CD4-positive, alpha-beta T cell treated with Interferon alpha-2 for 1 hour (primary cell): ENCODE measurements at places on chromosomes 2 and 18.

- no peak for DNase-seq
These were observed 269.3 kb downstream of the GLI2 start for GRCh38 chr2:121004950-121005349.

- DNase-seq: no peak
These were observed 19.4 kb downstream of the TMEM178A start for GRCh38 chr2:39685126-39685525.

GRCh38 chr2:48699348-48699930, 56.1 kb downstream of the LHCGR start:
- DNase-seq: no peak

DNA sequence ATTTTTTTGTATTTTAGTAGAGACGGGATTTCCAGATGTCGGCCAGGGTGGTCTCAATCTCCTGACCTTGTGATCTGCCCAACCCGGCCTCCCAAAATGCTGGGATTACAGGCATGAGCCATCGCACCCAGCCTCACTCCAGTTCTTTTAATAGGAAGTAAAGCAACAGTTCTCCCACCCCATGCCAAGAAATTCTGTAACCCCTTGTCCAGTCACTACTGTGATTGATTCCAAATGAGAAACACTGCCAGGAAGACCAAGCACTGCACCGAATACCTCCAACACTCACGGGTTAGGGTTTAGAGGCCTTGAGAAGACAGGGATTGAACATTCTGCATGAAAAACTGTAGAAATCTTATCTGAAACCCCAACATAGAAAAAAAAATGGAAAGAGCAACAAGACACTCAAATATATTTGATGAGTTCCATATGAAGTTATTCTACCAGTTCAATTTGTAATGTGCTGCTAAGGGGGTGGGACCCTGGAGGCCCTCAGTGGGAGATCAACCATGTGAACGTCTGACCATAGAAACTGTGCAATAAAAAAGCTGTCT, 48.2 kb upstream of the BIN1 start:
- no peak for DNase-seq

DNA sequence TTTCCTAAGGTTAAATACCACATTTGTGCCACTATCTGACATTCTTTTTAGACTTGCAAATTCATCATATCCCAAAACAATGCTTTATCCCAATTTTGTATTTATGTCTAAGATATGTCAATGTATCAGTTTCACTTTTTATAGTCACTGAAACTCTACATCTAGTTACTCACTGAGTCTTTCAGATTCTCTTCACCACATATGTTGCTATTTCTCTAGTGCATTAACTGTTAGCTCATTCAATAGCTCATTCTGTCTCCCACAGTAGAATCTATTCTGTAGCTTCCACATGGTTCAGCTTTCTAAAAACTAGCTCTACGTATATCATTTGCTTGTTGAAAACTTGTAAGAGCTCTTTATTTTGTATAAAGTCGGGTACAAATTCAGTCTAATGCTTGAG, 1420.6 kb upstream of the NXPH2 start:
- DNase-seq: no peak

DNA sequence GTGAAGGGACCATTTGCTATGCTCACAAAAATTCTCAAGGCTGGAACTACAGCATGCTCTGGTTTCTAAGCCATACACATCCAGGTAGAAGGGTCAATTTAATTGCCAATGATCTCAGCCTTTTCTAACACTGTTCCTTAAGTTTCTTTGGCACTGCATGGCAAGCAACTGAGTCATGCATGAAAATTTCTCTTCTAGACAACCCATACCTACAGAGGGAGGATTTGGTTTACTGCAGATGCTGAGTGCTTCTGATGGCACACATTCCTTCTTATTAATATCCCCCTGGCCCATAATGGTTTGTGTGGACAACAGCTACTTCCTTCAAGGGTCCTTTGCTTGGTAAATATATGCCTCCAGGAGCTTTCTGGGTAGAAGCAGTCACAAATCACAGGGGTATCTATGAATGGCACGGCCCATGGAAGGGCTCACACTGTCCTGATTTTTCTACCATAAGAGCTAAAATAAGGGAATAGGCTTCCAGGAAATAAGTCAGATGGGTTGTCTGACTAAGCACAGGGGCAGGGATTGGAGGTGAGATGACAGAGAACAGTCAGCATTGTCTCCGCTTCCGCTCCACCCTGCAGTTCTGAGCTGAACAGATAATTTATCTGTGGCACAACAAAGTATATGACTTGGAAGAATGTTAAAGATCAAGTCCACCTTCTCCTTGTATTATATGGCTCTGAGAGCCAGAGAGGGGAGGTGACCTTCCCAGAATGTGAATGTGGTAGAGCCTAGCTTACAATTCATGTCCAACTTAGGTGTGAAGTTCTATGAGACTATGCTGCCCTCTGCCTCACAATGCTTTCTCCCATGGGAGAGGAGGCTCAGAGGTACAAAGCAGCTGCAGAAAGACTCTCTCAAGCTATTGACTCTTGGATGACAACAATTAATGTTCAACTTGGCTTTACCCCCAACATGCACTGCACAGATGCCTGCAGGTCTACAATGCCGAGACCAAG, 199.2 kb upstream of the TNP1 start:
- DNase-seq: no peak

DNA sequence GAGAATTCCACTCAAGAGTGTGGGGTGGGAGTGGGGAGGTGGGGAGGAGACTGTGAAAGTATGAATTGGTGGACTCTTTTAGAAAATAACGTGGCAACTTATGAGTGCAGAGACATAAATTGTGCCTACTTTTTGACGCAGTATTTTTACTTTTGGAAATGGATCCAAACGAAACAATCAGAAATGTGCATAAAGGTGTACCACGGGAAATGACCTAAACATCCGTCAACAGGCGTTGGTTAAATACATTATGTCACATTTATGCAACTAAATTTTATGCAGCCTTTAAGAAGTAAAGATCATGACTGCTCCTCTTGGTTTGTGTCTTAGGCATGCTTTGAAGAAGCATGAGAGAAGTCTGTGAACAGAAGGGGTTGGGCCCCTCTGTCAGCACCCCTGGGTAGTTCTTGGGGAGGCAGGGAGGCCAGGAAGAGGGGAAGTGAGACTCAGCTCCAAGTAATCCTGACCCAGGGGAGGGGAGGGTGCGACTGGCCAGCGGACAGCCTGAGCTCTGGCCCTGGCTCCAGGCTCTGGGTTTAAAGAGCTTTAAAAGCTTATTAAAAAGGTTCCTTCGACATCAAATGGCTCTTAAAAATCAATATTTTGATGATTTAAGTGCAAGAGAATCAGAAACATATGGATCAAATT, 126.4 kb upstream of the HAAO start:
- no peak for DNase-seq

DNA sequence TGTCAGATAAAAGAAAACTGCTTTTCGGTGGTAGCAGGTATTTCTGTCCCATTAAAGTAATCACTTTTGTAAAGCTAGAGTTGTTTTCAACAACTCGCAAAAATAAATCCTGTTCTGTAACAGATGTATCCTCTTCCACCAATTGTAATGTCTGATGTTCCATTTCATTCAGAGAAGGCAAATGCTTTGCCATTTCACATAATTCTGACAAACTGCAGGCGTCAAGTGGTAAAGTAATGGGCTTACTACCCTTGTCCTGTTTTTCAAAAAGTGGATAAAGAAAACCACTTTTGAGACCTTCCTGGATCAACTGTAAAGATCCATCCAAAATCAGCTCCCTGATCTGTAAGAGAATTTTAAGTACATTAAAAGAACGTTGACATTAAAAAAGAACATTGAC, 16.6 kb downstream of the METTL4 start:
- DNase-seq: no peak

GRCh38 chr2:218444692-218445357, 25.9 kb downstream of the VIL1 start:
- DNase-seq: no peak

GRCh38 chr18:47586418-47587070, 335.1 kb upstream of the SKOR2 start:
- no peak for DNase-seq

DNA sequence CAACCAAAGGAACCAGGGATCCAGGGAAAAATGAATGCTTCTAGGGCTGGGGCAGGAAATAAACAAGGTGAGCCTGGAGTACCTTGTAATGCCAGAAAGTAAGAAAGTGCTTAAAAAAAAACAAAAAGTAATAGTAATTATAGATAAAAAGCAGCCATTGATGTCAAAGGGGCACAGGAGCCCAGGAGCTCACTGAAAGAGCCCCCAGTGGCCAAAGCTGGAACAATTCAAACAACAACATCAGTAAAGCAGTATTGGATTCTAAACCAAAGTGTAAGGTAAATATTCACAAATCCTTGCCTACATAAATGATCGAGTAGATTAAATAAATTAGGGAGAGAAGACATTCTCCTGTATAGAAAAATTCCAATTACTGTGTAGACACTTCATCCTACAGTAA, 114.3 kb upstream of the ARL4C start:
- DNase-seq: no peak

DNA sequence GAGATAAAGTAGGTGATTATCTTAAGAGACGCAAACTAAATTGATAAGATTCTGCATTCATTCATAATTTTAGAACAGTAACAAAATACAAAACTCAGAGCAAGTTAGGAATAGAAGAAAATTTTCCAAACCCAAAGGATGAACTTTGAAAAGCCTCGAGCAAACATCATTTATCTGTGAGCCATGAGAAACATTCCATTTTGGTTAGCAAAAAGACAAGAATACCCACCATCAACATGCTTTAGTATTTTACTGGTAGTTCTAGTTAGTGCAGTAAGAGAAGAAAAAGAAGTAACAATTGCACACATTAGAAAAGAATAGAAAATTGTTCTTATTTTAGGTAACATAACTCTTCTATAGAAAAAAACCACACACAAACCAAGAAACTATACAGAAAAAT, 291.3 kb upstream of the TCF4 start:
- no peak for DNase-seq

DNA sequence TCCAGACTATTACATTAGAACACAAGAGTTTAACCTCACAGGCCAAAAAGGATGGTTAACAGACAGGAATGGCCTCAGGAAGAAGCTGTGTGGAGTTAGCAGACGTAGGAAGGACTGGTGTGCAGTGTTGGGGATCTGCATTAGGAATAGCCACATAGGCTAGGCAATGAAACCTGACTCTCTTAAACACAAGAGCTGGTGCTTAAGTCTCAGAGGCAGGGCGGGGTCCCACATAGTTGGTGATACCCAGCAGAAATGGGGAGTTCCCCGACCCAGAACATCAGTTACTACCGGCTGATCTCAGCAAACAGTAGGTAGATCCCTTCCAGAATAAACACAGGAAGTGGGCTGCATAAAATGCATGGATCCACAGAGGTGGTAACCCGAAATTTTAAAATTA, 64.1 kb downstream of the CCDC93 start:
- DNase-seq: no peak

DNA sequence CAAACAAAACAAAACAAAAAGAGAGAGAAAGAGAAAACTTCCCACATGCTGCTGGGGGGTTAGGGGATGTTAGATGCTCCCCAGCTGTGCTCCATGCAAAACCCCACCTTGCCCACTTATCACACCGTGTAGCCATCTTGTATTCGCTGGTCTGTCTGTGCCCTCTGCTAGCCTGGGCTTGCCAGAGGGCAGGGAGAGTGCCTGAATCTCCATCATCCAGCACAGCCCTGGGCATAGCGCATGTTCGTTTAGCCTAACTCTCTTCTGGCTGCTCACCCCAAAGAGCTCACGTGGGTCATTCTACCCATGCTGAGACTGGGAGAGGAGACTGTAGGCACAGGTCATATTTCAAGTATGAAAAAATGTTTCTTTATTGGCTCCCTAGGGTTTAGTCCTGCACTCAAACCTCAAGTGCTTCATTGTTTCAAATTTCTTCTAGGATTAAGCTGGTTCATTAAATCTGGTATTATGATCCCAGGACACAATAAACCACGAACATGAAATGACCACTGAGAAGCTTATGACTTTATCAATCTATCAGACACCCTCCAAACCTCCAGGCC, 100.5 kb downstream of the KCNF1 start:
- no peak for DNase-seq

DNA sequence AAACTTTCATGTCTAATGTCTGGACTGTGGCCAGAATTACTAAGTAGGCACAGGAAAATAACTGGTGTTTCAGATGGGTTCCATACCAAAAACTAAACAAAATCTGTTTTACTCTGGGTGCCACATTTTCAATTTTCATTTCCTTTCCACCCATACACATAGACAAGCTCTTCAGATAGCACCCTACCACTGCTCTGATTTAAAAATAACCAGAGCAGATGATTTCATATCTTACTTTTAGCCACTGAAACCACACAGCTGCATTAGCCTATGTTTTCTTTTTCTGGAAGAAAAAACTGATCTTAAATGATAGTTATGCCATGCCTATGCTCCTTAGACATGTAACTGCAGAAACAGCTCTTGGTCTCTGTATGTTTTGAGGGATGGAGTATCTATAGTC, 647.6 kb downstream of the CPS1 start:
- no peak for DNase-seq

DNA sequence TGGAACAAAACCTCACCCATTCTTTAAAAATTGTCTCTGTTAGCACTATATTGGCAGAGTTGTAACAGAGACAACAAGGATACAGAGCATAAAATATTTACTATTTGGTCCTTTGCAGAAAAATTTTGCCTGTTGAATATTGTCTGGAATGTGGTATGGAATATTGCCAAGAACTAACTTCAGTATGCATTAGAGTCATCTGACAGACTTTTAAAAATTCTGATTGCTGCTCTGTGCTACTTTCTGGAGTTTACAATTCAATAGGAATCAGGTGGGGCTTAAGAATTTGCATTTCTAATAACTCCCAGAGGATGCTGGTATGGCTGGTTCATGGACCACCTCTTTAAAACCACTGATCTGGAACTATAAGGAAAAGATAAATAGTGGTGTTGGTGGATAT, 32.8 kb upstream of the NYAP2 start:
- DNase-seq: no peak

DNA sequence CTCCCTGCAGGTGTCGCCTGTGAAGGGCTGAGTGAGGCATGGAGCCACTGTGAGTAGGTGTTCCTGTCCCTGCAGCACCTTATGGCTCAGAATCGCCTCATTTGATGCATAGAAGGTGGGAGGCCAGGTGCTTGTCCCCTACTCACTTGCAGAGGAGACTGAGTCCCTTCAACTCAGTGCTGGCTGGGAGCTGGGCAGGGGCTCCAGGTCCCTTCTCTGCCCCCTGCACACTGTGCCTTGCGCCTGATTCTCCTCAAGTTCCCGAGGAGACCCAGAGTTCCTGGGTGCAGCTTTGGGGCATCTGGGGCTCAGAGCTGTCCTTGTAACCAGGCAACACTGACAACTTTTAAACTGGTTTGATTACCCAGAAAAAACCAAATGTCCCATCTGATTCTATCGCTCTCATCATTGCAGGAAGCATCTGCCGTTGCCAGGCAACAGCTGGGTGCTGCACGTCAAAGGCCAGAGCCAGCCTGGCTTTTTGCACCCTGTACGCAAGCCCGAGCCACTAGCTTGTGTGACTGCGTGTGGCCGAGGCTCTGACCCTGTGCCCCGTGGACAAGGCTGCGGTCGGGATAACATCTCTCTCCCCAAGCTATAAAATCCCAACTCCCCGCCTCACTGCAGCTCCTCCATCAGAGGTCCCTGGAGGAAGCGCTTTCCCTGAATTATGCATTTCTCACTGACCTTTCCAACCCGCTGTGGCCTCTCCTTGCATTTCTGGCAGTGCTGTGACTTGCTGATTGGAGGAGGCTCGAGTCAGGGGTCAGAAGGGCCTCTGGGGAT, 130.8 kb upstream of the HDAC4 start:
- no peak for DNase-seq
